ENCODE measurements at places on chromosomes 1 and 21.

- no peak for DNase-seq
Measured at GRCh38 chr1:151474745-151475144, 15.5 kb upstream of the POGZ start.

DNA sequence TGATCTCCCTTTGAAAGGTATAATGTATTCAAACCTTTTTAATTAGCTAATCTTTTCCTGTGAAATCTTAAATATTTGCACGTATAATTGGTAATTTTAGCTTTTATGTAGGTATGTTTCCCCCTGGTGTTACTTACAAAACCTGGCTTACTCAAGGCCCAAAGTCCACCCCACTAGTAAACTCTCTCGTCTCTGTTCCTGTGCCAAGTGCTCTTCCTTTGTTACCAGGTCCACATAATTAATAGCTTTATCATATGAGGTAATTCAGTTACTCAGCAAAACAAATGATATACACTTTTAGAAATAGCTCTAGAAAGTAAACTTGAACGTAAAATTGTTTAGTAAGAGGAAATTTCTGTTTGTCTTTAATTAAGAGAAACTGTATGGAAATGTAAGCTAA, 36.7 kb downstream of the NFIA start:
- no peak for DNase-seq

DNA sequence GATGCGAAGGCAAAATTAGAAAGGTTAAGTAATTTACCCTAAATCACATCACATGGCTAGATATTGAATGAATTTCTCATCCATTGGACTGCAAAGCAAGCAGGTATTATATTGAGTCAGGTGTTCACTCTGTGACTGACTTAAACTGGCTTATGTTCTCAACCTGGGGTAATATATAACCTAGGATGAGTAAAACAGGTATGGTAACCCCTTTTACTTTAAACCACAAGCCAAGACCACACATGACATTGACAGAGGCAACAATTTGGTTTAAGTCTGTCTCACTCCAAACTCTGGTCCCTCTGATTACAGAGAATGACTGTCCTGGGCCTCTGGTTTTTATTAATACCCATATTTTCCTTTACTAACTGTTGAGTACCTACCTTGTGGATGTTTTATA, 33.3 kb downstream of the MAEL start:
- DNase-seq, result no peak

DNA sequence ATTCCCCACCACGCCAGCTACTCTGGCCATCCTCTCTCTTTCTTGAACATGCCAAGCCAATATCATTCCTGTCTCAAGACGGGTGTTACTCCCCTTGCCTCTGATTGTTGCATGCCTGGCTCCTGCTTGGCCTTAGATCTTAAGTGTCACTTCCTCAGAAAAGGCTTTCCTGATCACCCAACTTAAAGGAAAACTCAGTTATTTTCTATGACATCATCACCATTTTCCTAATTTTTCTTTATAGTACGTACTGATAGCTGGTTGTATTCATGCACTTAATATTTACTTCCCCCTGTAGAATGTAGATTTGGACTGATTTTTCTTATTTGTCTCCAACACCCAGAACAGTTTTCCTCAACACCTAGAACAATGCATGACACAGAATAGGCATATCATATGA, 123.8 kb upstream of the TSPAN2 start:
- DNase-seq, result no peak

DNA sequence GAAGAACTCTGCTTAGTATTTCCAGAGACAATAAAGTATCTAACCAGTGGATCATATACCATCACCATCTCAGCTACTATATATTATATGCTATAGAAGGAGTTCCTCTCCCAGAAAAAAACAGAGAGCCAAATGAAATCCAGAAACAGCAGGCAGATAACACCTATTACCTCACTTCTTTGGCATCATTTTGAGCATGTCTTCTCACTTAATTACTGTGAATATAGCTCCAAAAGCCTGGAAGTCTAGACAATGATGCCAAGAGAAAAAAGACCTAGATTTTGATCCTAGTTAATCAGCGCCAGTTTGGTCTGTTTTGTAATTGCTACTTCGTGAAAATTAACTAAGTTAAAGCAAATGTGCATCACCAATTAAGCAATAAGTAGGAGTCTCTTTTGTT, 131.3 kb downstream of the EIF4G3 start:
- no peak for DNase-seq

Data from RWPE2 (cell line).